ENCODE measurements at places on chromosomes 12 and 14.

- no peak for DNase-seq
Observed at GRCh38 chr12:97182769-97183168, 275.7 kb downstream of the NEDD1 start.

DNA sequence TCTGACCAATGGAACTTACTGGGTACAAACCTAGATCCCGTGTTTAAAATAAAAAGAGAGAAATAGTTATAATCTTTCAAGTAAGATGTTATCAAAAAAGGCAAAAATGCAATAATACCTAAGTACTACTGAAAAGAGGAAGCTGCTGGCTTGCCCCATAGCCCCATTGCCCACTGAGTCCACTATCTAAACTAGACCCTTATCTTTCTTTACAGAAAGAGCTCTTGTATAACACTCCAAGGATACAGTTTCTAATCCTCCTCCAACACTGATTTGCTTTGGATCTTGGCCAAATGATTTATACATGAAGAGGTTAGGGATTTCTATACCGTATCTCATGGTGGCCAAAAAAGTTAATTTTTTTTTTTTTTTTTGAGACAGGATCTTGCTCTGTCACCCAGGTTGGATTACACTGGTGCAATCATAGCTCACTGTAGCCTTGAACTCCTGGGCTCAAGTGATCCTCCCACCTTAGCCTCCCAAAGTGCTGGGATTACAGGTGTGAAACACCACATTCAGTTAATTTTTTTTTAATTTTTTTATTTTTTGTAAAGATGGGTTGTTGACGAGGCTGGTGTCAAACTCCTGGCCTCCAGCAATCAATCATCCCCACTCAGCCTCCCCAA, 2.6 kb downstream of the GXYLT1 start:
- no peak for DNase-seq

- DNase-seq = no peak
Observed at GRCh38 chr12:65818454-65819382, 5.6 kb upstream of the HMGA2 start.

DNA sequence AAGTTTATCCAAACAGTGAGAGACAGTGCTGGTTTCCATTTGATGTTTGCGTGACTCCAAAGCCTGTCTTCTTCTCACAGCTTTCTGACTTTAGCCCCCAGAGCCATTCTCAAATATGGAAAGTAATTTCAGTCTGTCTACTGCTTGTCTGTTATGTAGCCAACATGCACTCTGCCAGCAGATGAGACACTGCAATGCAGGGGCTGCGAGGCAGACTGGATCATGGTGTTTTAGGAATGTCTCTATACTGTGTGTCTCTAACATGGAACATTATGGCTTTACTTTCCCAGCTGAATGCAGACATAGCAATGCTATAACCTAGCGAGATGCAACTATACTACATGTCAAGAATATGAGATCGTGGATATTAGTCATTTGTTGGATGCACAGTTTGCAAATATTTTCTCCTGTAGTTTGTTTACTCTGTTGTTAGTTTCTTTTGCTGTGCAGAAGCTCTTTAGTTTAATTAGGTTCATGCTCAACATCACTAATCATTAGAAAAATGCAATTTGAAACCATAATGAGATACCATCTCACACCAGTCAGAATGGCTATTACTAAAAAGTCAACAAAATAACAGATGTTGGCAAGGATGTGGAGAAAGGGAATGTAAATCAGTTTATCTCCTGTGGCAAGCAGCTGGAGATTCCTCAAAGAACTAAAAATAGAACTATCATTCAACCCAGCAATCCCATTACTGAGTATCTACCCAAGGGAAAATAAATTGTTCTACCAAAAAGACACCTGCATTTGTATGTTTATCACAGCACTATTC, 235.8 kb upstream of the TMTC1 start:
- peak; percentile 43 for DNase-seq

DNA sequence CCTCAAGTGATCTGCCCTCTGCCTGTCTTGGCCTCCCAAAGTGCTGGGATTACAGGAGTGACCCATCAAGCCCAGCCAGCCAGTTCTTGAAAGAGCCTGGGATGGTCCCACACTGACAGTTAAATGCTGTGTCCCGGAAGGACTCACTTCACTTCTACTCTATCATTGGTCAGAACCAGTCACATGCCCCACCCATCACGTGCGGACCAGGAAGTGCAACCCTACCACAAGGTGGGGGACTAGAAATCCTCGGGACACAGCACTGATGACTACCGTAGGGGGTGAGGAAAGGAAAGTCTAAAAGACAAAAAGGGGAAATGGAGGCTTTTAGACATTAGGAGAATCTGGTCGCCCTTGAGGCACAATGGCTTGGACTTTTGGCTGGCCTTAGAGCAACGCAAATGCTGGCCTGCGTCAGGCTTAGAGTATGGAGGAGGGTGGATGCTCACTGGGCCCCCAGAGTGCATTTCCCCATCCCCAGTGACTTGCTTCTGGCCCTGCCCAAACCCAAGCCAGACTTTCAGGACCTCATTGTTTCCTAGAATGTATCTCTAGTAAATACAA, 207.7 kb downstream of the TTC8 start:
- no peak for DNase-seq

GRCh38 chr14:64932231-64932630, 10.3 kb downstream of the GPX2 start:
- DNase-seq = no peak

- DNase-seq = no peak
Observed at GRCh38 chr12:56152756-56153677, 630 bp downstream of the MYL6B start.

DNA sequence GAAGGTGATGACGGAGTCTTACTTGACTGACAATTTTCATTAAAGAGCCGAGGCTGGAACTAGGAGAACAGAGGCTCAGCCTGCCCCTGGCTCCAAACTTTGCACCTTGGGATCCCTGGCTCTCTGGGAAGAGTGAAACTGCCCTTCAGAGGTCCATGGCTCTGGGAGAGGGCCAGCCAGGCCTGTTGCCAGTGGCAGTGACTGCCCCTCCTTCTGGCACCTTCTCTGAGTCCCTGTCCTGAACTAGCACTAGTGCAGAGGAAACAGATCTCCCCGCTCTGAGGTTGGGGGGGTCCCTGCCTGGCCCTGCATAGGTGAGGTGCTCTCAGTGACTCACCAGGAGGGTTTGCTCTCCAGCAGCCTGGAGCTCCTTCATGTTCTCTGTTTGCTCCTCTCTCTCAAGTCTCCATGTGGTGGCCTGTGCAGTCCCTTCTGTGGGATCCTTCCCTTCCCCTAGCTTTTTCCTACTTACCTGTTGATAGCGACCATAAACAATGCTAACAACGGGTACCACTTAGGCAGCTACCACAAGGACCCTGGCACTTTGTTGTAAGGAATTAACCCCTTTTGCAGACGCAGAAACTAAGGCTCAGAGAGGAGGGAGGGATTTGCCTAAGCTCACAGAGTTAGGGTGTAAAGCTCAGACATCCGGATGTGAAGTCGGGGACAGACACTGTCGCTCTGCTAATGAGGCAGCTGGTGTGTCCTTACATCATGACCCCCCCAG, 22.4 kb downstream of the FAM222A start:
- DNase-seq = no peak

GRCh38 chr14:104316121-104316722, 177.8 kb downstream of the KIF26A start:
- no peak for DNase-seq

- DNase-seq = no peak
Observed at GRCh38 chr12:120138366-120138765, 21.8 kb upstream of the RAB35 start.

- no peak for DNase-seq
Observed at GRCh38 chr12:18849080-18849479, 111.2 kb downstream of the CAPZA3 start.
